ENCODE measurements at places on chromosomes 5 and 9. TPM values are rescaled to one million over a fixed set of nuclear protein-coding genes. Genes with fewer than 3 reads are reported as not detected.

The SHISAL2B gene
- not detected for total RNA-seq

The SYK gene
- total RNA-seq: 42.9 TPM

The SPAAR gene
- total RNA-seq: 0.83 TPM

The GARNL3 gene
- total RNA-seq: 17.1 TPM

The EPB41L4B gene
- 31.1 TPM for total RNA-seq

The GABRA1 gene
- not detected for total RNA-seq

The LCN10 gene
- total RNA-seq: 11.4 TPM

The TBCA gene
- total RNA-seq: 134 TPM

The NIPAL4 gene
- total RNA-seq: 0.63 TPM

The NUTM2G gene
- not detected for total RNA-seq

The POLR3G gene
- 1.2 TPM for total RNA-seq

The HRH2 gene
- total RNA-seq: 1.4 TPM

The GCNT4 gene
- total RNA-seq: 36.2 TPM

The GARIN3 gene
- not detected for total RNA-seq
